ENCODE measurements at places on chromosomes 12 and 14. TPM values are rescaled to one million over a fixed set of nuclear protein-coding genes. Genes with fewer than 3 reads are reported as not detected.

- DNase-seq, result peak; percentile 8
These were observed 347 bp downstream of the SYNDIG1L start for GRCh38 chr14:74425525-74426201.

Gene BEGAIN
- polyA plus RNA-seq, result not detected

- DNase-seq, result peak; percentile 28
These were observed 30.8 kb downstream of the COA8 start for GRCh38 chr14:103593577-103593976.

DNA sequence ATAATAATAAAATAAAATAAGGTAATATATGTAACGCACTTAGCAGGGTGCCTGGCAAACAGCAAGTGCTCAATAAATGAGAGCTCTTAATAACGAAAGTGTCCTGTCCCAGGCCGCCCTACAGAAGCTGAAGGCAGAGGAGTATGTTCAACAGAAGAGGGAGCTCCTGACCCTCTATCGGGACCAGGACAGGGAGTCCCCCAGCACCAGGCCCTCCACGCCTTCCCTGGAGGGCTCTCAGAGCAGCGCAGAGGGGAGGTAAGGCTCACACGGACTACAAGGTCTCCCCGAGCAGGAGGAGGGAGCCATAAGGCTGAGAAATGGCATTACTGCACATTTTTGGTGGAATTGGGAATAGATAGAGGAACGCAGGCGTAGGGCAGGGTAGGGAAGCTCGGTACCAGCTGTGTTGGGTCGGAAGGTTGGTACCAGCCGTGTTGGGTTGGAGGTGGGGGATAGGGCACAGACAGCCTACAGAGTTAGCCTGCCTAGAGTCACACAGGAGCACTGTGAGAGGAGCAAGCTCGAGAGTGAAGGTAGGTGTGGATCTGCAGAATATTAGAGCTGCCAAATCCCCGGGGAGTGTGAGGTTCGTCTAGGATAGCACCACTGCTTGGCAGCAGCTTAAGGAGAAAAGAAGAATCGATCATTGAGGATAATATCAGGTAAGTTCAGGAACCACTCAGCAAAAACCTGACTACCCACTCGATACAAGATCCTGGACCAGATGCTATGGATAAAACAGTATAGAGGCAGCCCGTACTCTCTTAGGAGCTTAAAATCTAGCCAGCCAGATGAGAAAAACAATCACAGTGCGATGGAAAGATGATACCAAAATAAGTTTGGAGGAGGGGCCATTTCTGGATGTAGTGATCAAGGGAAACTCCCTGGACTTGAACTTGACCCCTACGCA lies 15.3 kb downstream of the TNFRSF1A start:
- DNase-seq, result peak; percentile 49

DNA sequence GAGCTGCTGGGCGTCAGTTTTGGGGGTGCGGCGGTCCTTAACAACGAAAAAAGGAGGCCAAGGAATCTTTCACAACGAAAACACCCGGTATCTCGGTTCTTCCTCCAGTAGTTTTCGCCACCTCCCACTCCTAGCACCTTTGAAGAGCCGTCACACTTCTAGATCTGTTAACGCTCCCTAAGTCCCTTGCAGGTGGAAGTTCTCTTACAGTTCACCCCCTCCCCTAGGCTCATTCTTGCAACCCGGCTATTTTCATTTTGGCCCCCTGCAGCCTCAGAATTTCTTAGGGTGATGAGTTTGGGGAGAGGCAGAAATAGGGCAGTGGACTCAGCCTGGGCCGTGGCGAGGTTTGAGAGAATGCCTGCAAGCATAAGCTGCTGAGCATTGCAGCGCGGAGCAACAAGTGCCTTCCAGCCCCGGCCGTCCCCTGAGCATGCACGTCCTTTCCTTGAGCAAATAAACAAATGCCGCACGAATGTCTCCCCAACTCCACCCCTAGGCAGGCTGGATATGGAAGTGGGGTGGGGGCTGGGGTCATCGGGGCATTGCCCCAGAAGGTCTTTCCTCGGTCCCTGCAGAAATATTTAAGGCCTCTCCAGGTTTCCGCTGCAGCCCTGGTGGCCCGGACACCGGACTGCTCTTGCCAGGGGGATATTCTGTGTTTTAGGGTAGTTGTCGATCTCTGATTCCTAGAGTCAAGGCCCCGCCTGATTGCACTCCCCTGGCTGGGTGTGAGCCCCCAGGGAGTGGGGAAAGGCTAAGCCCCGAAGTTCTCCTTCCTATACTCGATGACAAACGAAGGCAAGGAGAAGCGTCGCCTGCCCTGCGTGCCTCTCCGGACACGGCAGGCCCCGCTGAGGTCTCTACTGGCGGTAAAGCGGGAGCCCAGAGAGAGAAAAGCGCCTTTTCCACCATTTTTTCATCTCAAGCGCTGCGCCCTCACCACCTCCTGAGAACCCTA lies 1.6 kb downstream of the RFX4 start:
- DNase-seq, result no peak

DNA sequence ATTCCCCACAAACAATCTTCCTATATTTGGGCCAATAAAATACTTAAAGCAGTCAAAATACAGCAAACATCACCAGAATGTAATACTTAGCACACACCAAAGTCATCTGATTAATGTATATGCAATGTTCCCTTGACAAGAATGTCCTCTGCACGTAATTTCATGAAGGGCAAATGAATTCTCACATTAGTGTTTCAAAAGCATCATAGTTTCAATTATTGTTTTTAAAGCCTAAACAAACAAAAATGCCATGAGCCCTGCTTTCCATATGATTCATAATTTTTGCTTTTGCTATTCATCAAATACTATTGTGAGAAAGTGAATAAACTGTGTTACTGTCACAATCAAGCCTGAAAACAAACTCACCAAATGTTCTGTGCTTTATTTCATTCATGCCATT lies 156.0 kb downstream of the EPS8 start:
- peak; percentile 17 for DNase-seq

GRCh38 chr12:108289350-108290161 lies 49.6 kb downstream of the CMKLR1 start:
- DNase-seq, result peak; percentile 13

DNA sequence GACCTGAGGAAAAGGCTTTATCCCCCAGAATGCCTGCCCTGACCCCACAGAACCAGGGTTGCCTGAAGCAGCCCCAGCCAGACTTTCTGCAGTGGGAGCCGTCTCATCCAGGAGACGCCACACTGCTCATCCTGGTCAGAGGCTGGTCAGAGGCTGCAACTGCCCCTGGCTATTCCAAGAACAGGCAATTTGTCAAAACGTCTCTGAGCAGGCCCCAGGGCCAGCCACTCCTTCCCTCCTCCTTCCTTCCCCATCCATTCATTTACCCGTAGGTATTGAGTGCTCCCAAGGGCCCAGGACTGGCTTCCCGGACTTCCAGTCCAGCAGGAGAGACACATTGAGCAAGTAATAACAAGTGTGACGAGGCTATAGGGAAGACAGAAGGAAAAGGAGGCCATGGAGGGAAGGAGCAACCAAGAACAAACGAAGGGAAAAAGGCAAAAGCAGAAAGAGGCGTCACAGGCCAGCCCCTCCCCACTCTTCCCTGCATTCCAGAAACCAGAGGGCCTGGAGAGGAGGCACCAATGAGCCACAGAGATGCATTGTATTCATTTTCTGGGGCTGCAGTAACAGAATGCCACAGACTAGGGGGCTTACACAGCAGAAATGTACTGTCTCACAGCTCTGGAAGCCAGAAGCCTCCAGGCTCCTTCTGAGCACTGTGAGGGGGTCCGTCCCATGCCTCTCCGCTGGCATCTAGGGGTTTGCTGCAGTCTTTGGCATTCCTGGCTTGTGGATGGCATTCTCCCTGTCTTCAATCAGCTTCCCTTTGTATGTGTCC lies 21.0 kb upstream of the CD9 start:
- DNase-seq, result peak; percentile 70

DNA sequence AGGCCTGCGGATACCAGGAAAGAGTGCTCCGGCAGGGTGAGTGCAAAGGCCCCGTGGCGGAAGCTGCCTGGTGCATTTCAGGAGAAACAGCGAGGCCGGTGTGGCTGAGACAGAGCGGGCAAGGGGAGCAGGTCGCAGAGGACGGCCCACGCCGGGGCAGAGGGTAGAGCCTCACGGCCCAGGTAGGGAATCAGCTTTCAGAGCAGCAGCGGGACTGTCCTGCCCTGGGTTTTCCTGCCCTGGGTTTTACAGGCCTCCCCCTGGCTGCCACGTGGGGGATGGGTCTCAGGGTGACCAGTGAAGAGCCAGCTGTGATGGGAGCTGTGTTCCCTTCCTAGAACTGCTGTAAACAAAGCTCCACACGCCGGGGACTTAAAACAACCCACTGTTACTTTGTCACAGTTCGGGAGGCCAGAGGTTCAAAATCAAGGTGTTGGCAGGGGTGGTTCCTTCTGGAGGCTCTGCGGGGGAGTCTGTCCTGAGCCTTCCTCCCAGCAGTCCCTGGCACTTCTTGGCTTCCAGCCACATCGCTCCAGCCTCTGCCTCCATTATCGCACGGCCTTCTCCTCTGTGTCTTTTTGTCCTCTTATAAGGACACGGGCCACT lies 10.4 kb downstream of the NCOR2 start:
- DNase-seq, result no peak

Data from endothelial cell of umbilical vein (primary cell).